GM06990 (cell line): ENCODE measurements at places on chromosomes 1 and 21.

- no peak for DNase-seq
Observed at GRCh38 chr1:64515427-64515826, 45.5 kb downstream of the CACHD1 start.

DNA sequence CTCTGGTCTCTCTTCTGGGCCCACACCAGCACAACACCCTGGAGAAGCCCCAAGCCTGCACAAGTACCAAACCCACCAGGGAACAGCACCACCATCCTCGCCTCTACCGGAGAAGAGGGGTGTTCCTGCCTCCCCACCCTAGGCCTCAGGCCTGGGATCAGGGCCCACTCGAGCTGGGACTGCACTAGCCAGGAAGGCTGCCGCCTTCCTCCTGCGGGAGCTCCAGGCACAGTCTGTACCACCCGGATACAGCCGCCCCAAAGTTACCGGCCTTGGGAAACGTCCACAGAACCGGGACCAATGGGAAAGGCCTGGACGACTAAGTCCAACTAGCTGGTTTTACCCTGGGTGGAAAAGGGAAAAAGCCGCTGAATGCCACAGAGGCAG is 3.4 kb downstream of the TAL1 start:
- no peak for DNase-seq

DNA sequence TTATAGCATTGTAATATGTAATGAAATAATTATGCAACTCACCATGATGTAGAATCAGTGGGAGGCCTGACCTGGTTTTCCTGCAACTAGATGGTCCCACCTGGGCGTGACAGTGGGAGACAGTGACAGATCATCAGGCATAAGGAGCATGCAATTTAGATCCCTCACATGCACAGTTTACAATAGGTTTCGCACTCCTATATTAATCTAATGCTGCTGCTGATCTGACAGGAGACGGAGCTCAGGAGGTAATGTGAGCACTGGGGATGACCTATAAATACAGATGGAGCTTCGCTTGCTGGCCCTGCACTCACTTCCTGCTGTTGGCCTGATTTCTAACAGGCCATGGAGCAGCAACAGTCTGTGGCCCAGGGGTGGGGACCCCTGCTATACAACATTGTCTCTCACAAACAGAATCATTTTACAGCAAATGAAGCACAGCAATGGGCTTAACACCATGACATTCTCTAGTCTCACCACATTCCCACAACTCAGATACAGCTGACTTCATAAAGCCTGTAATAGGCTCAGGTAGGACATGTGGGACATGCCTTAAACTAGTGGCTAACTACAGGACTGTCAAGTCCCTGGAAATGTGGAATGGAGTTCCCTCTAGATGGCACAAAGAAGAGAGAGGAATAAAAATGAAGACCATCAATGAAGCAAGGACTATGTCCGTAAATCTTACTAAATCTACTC is 40.7 kb upstream of the SLC5A9 start:
- no peak for DNase-seq

DNA sequence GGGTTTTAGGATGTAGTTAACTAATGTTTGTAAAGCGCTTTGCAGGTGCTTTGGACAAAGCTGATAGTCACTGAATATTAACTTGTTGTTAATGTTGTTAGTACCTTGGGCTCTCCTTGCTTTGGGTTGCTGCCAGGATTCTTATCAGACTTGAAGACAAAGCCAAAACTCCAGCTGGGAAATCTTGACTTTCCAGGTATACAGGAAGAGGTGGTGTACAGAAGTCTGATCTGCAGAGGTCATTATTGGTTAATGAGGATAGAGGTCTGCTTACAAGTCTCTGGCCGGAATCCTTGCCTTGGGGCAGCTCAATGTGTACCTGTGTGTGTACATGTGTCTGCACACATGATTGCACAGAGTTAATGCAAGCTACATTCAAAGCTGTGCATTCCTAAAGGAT is 96.0 kb upstream of the POU3F1 start:
- DNase-seq: no peak

DNA sequence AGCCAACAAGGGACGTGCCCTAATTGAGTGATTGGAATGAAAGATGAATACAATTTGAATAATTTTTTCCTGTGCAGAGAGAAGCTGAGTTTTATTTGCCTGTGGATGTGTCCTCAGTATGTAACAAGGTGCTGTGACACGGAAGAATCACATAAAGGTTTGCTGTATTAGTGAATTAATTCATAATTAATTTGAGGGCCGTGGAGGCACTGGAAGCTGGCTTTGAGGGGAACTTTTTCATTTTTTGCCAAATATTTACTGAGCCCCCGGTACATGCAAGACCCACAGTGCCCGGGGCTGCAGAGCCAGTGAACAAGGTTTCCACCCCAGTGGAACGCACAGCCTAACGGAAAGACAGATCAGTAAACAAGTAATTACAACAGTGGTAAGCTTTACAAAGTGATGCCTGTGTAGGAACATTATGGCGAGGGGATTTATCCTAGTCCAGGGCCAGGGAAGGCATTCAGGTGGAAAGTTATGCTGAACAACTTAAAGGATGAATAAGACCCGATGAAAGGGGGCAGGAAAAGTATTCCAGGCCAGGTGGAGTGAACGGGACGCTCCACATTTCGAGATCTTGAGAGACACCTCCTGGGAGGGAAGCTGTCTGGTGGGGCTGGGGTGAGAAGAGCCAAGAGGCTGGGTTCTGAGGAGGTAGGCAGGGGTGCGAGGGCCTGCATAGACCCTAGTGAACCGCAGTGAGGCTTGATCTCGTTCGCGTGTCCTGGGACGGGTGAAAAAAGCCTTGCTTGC is 773 bp upstream of the RCC2 start:
- no peak for DNase-seq

DNA sequence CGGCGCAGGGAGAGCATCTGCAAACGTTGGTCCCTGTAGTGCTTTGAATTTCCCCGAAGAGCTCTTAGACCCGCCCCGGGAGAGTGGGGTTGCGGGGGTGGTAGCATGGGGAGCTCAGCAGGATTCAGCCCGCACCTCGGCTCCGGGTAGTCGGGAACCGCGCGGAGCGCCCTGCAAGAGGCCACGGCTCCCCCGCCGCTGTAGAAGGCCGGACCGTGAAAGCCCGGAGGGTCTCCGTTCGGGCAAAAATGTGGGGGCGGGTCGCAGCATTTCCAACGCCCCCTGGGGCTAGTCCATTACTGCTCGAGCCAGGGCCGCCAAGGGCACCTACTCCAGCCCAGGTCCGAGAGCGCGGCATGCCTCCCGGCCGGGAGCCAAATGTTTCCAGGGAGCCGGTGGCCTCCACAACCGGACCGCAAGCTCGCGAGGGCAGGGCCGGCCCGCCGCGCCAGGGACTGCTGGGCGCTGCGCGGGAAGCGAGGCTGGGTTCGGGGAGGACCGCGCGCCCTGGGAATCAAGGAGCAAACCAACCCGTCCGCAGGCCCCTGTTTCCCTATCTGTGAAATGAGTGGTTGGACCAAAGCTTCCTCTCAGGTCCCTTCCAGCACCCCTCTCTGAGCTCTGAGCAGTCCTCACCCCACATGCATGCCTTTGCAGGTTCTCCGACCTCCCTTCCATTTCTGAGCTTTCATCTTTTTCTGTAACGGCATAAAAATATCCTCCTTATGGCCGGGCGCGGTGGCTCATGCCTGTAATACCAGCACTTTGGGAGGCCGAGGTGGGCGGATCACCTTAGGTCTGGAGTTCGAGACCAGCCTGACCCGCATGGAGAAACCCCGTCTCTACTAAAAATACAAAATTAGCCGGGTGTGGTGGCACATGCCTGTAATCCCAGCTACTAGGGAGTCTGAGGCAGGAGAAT is 775 bp upstream of the TMEM63A start:
- peak; percentile 58 for DNase-seq

GRCh38 chr1:200837931-200838571 is 34.7 kb upstream of the GPR25 start:
- DNase-seq: no peak

- DNase-seq: peak; percentile 79
Observed at GRCh38 chr1:205430696-205431305, 8.9 kb upstream of the LEMD1 start.

DNA sequence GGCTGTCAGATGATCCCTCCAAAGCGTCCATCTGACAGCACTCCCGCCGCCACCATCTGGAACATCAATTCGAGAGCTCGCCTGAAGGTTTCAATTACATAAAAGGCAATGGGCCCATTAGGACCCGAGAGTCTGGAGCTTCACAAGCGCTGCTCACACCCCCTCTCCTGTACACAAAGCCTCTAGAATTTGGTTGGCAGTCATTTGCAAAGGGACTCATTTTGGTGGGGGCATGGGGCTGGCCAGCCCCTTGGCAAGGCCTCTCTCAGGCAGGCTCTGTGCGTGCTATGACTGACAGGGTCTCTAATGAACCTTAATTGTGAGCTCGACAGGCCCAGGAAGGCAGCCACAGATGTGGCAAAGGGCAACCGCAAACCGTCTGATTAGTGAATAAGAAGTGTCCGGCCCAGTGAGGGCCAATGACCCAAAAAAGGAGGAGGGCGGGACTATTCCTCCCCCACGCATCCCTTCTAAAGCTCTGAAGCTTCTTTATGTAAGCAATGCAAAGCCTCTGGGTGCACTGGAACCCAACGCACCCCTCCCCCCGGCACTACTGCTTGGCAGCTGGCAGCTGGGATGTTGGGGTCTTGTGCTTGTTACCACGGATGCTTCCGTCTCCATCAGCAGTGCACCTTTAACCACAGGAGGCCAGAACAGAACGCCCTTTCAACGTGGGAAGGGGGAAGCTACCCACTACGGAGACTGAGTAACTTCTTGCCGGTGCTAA is 79.4 kb downstream of the CAPZB start:
- DNase-seq: no peak

- DNase-seq: no peak
Observed at GRCh38 chr1:180674603-180675530, 43.0 kb downstream of the XPR1 start.

GRCh38 chr1:114336360-114336759 is 174.6 kb downstream of the TRIM33 start:
- no peak for DNase-seq

DNA sequence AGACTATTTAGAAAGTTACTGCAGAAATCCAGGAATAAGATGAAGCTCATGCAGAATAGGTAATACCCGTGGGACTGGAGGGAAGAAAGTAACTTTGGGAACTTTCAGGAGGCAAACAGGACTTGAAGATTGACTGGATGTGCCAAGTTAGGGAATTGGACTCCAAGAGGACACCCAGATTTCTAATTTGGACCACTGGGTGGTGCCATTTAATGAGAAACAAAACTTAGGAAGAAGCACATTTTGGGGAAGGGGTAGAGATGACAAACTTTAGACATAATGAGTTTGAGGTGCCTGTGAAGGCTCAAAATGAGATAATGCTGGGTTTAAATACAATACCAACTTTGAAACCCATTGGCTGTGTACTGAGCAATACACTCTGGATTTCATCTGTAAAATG is 3.3 kb upstream of the B4GALT3 start:
- DNase-seq: no peak

- DNase-seq: no peak
Observed at GRCh38 chr1:246629976-246630375, 63.7 kb downstream of the CNST start.

DNA sequence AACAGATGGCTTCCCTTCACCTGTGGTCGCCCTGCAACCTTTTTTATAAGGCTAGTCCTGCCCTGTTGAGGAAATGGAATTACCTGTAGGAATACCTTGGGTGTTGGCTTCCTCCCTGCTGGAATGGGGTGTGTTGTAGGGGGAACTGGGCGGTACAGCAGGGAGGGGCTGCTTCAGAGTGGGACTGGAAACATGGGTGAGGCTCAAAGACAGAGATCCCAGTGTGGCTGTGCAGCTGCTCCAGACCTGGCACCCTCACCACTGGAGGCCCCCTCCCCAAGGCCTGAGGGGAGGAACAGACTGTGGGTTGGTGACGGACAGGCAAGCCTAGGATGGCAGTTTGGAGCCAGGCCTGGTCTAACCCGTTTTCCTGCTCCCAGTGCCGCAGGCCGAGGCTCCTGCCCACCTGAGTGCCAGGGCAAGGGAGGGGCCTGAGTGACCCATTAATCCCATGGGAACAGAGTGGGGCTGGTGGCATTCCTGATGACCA is 4.5 kb downstream of the EFNA3 start:
- DNase-seq: no peak

GRCh38 chr21:45331531-45332147 is 43.9 kb upstream of the POFUT2 start:
- DNase-seq: no peak

GRCh38 chr1:2350911-2351655 is 40.3 kb downstream of the MORN1 start:
- no peak for DNase-seq

- DNase-seq: no peak
Observed at GRCh38 chr1:36858553-36858952, 175.8 kb downstream of the GRIK3 start.

DNA sequence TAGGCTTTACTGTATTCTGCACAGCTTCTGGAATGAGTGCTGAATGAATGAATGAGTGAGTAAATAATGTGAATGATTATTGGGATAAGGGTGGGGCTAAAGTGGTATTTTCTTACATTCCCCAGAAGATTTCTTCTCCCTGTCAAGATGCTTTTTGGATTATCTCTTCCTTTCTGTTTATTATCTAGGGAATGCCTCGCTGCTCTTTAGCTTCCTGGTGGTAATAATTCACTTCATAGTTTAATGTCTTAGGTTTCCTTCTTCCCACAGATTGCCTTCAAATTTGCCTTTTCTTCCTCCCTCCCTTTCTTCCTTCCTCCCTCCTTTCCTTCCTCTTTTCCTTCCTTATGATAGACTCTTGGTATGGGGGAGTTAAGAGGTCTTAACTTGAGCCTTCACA is 24.0 kb downstream of the DDR2 start:
- DNase-seq: no peak

DNA sequence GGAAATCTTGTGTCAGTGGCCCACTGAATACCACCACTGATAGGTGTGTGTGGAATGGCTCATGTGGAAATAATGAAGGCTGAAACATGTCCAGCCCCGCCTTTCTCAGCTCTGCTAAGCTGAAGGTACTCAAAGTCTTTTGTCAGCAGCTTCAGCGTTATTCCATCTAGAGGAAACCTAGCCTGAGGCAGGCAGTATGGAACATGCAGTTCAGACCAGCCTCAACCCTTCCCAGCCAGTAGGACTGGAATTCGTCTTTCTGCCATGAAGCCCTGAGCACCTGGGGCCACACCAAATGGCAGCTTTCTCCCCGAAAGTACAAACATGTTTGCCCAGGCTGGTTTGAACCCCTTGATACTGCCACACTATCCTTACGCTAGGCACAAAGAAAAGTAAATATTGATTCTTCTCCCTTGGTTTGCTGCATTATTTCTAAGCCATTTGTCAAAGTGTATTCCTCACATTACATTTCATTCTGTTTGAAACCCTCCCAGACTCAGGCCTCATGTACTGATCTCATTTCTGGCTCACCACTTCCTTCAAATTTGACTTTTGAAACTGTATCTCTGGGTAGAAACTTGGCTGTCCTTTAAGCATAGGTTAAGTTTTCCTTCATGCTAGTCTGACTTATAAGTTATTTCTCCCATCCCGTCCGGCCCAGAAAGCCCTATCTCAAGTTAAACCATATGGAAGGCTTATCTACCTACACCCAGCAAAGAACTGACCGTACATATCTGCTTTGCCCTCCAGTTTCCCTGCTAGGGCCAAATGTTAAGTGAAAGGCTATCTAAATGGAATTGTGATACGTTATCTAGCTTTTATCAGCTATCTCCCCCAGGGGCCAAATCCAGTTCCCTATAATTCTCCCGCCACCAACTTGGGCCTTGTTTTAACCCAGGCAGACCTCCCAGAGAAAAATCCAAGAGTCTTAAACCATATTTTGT is 45.7 kb upstream of the HOOK1 start:
- no peak for DNase-seq
